ENCODE measurements at places on chromosomes 7 and 10.
A peak's percentile ranks its signal among the peaks of the same experiment; 100 is the strongest.

GRCh38 chr10:29256586-29256985 is 32.3 kb upstream of the LYZL1 start:
- no peak for DNase-seq

GRCh38 chr7:134654104-134654775 is 7.6 kb downstream of the BPGM start:
- DNase-seq, result no peak

- no peak for DNase-seq
Observed at GRCh38 chr10:72796042-72796441, 97.5 kb upstream of the OIT3 start.

GRCh38 chr10:132528064-132528691 is 9.4 kb upstream of the INPP5A start:
- no peak for DNase-seq

DNA sequence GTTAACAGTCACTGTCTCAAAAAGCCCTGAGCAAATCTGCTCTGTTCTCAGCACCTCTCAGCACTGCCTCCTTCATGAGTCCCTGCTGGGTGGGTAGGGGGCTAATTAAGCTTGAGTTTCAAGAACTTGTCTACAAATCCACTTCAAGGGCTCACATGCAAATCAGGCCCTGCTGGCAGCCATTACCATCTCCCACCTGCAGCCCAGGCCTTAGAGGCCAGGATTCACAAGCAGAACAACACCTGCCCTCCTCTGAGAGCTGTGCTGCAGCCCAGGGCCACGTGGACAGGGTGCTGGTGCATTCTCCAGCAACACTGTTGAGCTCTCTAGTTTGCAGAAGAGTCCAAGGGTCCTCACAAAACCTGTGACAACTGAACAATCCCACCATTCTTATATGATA is 119.2 kb downstream of the DPP6 start:
- no peak for DNase-seq

- no peak for DNase-seq
Observed at GRCh38 chr10:113020475-113020753, 70.4 kb downstream of the TCF7L2 start.

- peak; percentile 39 for DNase-seq
Observed at GRCh38 chr10:66747451-66747850, 178.4 kb upstream of the LRRTM3 start.

DNA sequence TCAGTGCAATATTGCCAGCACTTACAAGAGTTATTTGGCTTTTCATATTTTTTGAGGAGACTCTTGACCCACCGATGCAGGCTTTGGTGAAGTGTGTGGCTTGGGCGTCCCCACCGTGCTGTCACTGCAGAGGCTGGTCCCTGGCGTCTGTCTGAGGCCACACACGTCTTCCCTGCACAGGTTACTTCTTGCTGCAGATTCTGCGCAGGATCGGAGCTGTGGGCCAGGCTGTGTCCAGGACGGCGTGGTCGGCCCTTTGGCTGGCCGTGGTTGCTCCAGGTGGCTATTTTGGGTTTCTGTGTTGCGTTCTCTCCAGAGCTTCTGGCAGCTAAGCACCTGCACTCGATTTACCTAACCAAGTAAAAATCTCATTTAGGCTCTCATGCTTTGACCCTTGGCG is 18.9 kb downstream of the SUN1 start:
- DNase-seq, result no peak

Measured in smooth muscle cell of the brain vasculature (primary cell).